ENCODE measurements at places on chromosomes 11 and 22.

GRCh38 chr11:63761931-63762653, 6.5 kb downstream of the ZFTA start:
- DNase-seq: no peak

DNA sequence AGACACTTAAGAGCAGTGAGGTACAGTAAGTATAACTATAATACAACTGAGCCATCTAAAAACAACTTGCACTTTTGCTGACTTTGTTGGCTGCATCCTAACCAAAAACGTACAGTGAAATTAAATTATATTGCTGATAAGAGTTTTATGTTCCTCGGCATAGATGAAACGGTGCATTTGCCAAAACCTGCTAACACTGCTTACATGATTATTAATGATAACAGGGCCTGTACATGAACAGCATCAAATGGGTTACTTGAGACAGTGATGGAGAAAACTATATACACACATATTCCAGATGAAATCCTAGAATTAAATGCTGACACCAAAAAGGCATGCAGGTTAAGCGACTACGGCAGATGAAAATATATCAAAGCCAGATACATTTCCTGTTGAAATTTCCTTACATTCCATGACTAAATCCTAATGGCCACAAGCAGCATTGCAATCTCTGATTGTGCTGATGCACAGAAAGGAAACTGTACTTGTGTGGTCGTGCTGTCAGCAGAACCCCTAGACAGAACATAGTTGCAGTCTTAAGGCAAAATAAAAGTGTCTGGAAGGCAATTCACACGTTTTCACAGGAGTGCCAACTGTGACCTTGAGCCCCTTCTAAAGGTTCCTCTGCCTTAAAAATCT, 143.9 kb downstream of the CADM1 start:
- no peak for DNase-seq

GRCh38 chr11:119672597-119672996, 56.4 kb downstream of the NECTIN1 start:
- DNase-seq: no peak

GRCh38 chr11:2072551-2073261, 66.5 kb downstream of the IGF2 start:
- no peak for DNase-seq
